ENCODE measurements at places on chromosomes 6 and 20.

- no peak for DNase-seq
Observed at GRCh38 chr20:40010483-40010882, 678.6 kb downstream of the MAFB start.

DNA sequence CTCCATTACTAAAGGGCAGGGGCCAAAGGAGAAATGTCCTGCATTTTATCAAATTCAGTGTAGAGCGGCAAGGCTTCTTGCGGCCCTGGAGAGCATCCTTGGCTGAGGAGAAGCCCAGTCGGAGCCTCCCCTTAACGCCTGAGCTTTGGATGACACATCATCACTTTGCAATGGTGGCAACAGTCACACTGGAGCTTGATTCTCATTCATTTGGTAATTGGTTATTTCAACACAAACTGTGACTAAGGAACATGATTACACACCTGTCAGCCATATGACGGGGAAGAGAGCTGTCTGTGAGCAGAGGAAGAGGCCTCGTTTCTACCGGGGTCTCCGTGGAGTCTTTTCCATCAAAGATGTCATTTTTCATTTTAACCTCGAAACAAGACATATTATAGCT is 81.4 kb downstream of the SOBP start:
- DNase-seq: no peak

GRCh38 chr20:32050851-32051556 is 1.0 kb upstream of the HCK start:
- DNase-seq: no peak

DNA sequence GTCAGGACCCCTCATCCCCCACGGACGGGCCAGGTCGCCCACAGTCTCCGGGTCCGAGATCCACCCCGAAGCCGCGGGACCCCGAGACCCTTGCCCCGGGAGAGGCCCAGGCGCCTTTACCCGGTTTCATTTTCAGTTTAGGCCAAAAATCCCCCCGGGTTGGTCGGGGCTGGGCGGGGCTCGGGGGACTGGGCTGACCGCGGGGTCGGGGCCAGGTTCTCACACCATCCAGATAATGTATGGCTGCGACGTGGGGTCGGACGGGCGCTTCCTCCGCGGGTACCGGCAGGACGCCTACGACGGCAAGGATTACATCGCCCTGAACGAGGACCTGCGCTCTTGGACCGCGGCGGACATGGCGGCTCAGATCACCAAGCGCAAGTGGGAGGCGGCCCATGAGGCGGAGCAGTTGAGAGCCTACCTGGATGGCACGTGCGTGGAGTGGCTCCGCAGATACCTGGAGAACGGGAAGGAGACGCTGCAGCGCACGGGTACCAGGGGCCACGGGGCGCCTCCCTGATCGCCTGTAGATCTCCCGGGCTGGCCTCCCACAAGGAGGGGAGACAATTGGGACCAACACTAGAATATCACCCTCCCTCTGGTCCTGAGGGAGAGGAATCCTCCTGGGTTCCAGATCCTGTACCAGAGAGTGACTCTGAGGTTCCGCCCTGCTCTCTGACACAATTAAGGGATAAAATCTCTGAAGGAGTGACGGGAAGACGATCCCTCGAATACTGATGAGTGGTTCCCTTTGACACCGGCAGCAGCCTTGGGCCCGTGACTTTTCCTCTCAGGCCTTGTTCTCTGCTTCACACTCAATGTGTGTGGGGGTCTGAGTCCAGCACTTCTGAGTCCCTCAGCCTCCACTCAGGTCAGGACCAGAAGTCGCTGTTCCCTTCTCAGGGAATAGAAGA is 978 bp downstream of the HLA-A start:
- DNase-seq: no peak

- DNase-seq: no peak
Observed at GRCh38 chr6:148146717-148147462, 195.7 kb upstream of the SASH1 start.

DNA sequence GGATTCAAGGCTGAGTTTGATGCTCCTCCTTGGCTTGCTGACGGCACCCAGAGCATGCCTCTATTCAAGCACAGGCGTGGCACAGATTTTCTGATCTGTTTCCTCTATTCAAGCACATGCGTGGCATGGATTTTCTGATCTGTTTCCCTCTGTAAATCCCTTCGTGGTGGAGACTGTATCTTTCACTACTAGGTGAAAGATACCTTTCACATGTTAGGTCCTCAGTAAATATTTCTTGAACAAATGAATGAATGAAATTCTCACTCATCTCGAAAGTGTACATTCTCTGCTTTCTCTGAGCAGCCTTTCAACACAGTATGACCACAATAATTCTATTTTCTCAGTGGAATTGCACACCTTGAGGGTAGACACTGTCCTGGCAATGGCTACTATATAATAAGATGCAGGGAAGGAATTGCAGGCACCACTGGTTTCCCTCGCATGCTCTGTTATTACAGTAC is 72.6 kb upstream of the F13A1 start:
- no peak for DNase-seq

DNA sequence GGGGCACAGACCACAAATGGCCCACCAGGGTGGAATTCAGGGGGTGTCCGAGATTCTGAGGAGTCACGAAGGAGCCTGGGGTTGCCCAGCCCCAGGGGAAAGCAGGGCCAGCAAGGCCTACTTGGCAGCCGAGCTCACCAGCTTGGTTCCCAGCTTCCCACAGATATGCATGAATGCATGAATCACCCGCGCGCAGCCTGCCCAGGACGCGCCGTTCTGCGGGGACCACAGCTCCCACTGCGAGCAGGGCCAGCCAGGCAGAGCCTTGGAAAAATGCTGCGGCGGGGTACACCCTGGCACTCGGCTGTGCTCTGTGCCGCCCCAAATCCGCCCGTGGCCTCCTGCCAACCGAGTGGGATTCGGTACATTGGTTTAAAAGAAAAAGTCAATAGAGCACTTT is 211.0 kb downstream of the NFATC2 start:
- DNase-seq: no peak

GRCh38 chr20:58626051-58626450 is 25.0 kb upstream of the STX16 start:
- DNase-seq: no peak

DNA sequence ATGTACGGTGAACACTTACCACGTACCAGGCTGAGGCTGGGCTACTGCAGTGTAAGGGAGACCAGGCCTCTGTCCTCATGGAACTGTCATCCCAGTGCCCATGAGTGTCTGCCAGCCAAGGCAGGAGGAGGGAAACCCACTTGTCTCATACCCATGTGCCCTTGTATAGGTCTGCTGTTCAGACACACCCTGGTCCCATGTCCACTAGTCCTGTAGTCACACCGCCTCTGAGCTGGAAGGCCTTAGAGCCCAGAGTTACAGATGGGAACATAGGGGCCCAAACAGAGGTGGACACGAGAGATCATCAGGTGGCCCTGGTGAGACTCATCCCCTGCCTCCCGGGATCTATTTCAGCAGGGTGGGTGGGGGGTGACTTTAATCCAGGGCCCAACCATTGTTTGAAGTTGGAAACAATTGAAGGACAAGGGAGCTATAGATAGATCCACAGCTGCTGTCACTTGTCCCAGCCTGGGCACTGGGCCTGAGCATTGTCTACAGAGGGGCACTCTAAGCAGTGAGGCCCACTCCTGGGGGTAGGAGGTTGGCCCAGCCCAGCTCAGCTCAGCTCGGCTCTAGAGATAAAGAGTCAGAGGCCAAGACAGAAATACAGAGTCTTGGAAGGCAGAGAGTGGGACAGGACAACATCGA is 14.6 kb downstream of the MYH7B start:
- no peak for DNase-seq

DNA sequence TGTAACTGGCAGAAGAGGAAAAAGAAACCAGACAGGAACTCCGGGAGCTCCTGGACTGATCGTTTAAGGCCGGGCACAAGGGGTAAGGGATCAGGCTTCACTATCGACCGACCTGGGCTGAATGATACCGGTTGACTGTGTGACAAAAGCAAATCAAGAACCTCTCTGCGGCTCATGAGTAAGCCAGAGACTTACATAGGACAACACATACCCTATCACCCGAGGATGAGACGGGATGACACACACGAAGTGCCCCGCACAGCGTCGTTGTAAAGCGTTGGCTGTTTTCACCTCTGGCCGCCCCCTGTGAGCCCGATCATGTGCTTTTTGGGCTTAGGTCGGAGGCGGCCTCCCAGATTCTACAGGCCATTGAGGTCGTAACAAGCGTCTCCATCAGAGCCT is 695 bp upstream of the TGIF2 start:
- peak; percentile 54 for DNase-seq

GRCh38 chr6:45946352-45946751 is 69.3 kb downstream of the CLIC5 start:
- no peak for DNase-seq

GRCh38 chr6:44237813-44238433 is 9.0 kb upstream of the HSP90AB1 start:
- DNase-seq: peak; percentile 61

DNA sequence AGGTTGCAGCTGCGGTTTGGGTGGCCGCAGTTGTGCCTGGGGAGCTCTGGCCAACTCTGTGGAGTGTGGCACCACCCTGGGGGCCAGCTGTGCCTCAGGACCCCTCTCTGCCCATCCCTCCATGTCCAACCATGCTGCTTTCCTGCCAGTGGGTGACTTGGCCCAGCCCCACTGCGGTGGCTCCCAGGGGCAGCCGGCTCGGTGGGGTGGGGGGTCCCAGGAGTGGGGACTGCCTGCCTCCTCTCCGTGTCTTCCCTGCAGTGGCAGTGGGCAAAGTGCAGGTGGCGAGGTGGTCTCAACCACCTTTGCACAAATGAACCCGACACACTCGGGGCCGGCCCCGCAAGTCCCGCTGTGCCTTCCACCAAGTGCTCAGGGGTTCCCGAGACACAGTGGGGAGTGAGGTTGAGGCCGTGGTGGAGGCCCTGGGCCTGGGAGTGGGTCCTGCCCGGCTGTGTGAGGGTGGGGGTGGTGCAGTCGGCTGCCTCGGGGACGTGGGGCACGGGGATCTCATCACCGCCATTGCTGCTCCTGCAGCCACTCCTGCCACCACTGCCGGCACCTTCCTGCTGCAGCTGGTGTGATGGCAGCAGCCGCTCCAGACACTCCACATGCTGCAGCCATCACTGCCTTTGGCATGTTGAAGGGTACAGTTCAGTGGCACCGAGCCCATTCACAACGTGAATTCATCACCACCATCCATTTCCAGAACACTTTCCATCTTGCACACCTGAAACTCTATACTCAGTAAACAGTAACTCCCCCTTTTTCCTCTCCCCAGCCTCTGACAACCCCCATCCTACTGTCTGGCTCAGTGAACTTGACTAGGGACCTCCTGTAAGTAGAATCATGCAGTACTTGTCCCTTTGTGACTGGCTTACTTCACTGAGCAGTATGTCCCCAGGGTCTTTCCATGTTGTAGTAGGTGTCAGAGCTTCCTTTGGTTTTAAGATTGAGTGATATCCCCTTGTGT is 10.7 kb upstream of the SLCO4A1 start:
- DNase-seq: no peak

DNA sequence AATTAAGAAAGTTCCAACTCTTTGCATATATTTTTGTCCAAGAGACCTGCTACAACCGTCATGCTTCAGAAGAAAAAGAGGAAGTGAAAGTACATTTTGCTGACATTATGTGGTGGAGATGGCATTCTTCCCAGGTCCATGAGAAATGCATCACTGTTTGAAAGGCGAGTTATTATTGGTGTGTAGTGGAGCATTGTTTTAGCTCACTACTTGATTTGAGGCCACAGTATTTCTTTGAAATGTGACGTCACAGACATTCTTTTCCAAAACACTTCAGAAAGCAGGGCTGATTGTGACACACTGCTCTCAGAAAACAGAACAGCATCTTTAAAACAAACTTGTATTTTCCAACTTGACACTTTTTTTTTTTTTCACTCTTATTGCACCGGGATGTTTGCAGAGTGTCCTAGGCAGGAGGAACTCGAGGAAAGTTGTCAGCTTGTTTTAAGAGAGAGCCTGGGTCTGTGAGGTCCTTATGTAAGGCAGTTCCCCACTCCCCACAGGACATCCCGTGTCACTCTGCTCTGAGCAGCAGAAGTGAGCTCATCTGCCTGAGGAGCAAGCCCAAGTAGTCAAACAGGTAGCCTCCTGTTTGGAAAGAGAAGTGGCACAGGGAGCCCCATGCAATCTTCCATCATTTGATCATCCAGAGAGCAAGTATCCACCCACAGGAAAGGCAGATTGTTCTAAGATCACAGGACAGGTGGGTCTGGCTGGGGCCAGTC is 1.1 kb downstream of the SPTLC3 start:
- DNase-seq: peak; percentile 82

DNA sequence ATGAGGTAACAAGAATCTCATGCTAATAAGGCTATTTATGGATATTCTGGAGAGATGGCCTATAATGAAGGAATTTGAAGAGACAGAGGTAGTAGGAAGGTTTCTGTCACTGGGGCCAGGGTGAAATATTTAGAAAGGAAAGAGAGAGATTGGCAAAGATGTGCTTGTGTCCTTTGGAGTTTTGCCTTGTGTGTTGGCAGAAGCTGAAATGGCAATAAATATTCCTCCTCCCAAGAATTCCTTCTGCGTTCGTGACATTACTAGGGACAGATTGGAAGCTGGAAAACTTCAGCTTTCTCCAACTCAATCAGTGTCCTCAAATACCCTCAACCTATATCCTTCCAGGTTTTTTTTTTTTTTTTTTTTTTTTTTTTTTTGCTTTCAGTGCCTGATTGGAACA is 6.3 kb downstream of the SAMD5 start:
- no peak for DNase-seq

DNA sequence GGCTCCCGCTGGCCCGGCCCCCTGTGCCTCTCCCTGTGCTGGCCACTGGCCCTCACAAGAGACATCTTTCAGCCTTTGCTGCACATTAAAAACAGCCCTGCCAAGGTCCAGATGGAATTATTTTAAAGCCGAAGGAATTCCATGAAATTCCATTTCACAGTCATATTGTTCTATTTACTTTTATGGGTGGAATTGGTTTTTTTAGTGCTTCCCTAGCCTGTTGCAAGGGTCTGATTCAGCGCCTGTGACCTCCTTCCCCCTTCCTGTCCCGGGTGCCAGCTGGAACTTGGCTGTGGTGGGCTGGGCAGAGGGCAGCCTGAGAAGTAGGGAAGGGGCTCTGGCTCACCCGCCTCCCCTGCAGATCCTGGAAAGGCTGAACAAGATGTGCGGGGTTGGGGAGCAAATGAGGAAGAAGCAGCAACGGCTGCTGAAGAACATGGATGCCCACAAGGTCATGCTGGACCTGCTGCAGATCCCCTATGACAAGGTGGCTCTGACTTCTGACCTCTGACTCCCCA is 34.3 kb downstream of the UQCC2 start:
- DNase-seq: no peak

DNA sequence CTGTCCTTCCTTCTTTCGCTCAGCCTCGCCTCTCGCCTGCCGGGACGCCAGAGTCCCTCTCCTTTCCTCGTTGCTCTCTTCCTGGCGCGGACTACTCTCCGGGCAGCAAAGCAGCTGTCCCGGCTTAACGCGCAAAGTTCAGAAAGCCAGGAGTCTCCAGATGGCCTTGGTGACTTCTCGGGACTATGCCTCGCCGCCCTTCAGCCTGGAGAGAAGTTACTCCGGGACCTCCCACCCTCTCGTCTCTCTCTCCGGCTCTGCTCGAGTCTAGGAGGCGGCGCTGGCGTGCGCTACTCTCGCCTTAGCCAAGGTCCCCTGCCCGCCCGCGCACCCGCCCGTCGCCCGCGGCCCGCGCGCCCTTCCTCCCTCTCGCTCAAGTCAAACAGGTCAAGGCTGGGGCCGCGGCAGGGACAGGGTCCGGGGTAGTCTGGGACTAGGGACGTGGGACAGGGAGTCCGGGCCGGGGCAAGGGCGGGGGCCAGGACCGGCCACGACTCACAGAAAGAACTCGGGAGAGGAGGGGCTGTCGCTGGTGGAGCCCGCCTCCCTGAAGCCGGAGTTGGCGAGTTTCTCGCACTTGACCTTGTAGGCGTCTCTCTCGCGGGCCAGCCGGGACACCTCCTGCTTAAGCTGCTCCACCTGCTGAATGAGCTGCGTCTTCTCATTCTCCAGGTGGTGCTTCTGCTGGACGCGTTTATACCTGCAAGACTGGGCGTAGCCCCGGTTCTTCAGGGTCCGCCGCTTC is 1.5 kb downstream of the MAFB start:
- DNase-seq: no peak

All from KG1 (cell line).